NCI-H1930 (cell line): ENCODE measurements at places on chromosomes 6 and 20.

- no peak for DNase-seq
Measured at GRCh38 chr6:165819394-165819793, 156.4 kb upstream of the PDE10A start.

DNA sequence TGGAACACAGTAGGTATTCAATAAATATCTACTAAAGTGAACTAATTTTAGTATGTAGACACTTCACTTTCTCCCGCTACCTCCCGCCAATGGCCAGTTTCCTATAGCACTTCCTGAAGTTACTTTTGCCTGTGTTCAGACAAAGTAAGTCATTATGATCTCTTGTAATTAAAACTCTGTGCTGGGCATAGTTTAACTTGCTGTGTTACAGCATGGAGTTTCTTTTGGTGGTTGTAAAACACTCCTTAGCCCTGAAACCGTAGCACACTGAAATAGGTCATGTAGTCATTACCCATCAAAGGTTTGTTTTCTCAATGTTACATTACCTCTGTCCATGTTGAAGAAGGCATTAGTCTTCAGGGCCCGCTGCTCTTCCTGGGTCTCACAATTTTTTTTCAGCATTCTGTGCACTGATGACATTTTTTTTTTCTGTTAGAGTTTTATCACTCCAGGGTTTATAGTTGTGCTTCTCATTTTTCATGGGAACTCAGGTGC lies 54.0 kb upstream of the CENPW start:
- no peak for DNase-seq

DNA sequence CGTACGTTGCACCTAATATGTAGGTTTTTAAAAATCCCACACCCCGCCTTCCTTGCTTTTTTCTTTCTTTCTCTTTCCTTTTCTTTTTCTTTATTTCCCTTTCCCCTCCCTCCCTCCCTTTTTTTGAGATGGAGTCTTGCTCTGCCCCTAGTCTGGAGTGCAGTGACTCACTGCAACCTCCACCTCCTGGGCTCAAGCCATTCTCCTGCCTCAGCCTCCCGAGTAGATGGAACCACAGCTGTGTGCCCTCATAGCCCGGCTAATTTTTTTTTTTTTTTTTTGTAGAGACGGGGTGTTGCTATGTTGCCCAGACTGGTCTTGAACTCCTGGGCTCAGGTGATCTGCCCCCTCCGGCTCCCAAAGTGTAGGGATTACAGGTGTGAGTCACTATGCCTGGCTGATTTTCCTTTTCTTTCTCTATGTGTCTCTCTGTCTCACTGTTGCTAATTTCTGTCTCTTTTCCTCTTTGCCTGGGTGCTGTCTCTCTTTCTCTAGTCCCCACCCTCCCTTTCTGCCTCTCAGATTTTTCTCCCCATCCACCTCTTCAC lies 61.2 kb downstream of the SRC start:
- no peak for DNase-seq

DNA sequence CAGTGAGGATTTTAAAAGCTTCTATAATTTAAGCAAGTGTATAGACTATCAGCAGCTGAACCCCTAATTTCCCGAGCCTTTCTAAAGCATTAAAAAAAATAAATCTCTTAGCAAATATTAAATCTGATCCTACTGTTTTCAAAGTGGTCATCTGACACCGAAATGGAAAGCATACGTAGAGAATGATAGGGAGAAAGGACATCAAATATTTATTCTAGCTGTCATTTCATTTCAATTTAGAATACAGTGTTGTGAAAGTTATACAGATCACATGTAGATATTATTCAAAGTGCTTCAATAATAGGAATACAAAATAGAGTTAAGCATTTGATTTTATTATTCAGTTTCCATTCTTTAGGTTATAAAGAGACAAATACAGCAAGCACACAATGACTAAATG lies 61.9 kb upstream of the PKIB start:
- peak; percentile 40 for DNase-seq

- DNase-seq, result no peak
Measured at GRCh38 chr6:56916849-56917551, 37.9 kb upstream of the BEND6 start.

GRCh38 chr20:53176134-53176533 lies 204.0 kb downstream of the TSHZ2 start:
- peak; percentile 67 for DNase-seq

DNA sequence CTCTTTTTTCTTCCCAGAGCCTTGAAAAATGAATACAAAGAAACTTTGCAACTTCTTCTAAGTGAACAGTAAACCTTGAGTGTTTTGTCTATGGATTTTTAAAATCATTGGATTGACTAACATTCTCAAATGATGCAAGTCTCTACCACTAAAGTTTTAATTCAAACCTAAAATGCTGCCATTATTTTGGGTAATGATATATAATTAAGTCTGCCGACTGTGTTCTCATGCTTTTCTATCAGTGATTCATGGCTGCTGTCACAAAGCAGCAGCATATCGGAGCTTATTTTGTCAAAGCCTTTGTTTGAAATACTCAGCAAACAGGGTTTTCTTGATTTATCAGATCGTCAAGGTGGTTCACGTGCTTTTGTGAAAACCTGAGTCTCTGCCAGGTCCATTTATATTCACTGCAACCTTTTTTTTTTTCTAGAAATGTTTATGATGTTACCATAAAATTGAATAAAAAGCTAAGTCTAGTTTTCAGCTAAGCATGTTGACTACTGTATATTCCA lies 96.3 kb downstream of the GJA1 start:
- DNase-seq, result peak; percentile 68

- no peak for DNase-seq
Measured at GRCh38 chr20:17061715-17062114, 165.1 kb upstream of the PCSK2 start.

DNA sequence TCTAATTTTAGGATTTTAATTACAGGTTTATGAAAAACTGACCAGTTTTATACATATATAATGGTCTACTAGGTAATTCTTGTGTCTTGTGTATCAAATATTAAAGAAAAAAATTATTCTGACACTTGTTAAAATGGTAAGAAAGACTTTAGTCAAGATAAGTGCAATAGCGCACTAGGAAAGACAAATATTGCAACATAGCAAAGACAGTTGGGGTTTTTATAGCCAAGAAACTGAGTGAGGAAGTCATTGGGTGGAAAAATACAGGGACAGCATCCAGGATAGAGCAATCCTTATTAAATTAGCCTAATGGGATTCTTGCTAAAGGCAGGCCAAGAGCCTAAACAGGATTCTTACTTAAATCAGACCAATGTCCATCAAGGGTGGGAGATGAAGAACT lies 71.1 kb downstream of the ROS1 start:
- no peak for DNase-seq

GRCh38 chr6:3457710-3458602 lies 1.1 kb upstream of the SLC22A23 start:
- DNase-seq, result peak; percentile 29

DNA sequence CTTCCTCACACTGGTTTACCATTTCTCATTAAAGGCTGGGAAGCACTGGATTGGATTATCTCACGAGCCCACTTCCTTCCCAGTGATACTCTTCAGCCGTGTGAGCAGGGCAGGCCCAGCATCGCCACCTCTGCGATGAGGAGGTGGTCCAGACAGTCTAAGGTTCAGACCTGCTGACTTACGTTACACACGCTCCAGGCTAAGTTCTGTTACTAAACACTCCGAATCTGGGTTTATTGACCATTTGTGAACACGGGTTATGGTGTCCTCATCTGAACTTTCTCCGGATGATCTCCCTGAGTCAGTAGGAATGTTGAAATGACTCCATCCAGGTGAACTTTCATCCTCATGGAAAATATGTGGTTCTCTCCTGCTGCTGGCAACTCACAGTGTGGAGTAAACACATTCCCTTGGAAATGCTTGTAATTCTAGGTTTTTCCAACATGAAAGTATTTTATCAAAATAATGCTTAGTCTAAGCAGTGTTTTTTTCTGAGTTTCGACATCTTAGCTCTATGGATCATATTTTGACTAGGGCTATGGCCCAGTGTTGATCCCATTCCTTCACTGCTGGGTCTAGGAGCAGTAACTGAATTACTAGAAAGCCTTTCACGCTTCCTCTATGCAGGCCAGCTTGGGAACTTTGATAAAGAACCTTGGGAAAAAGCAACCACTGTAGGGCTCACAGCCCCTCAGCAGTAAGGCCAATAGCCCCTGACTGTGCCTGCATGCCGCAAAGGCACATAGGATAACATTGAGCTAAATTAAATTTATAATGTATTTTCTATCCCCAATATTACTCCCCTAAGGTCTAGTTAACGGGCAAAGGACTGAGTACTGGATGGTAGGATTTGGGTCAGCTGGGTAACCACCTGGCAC lies 37.7 kb upstream of the PXDC1 start:
- no peak for DNase-seq

DNA sequence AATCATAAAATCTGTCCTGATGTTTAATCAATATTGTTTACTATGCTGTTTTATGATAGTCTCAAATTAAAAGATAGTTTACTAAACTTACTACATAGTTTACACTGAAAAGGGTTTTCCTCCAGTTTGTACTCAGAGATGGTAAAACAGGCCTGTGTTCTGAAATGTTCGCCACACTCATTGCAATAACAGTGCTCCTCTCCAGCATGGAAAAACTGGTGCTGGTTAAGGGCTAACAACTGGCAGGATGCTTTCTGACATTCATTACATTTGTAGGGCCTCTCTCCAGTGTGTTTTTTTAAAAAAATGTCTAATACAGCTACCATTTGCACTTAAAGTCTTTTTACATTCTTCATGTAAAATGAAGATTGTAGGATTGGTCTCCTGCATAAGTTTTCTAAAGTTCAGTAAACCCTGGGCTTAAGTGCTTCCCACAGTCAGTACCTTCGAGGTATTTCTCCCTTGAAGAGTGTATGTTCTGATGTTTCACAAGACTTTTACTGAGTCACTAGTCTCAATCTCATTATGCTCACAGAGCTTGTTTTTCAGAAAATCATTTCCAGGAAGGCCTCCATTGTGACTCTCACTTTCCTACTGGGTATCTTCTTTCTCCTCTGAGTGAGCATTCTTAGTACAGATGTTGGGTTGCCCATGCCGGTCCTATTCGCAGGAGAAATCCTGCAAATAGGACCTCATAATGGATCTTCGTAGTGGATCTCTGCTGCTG lies 8.7 kb upstream of the ZSCAN12 start:
- DNase-seq, result no peak

GRCh38 chr6:157607317-157608109 lies 215.5 kb upstream of the SNX9 start:
- DNase-seq, result no peak

DNA sequence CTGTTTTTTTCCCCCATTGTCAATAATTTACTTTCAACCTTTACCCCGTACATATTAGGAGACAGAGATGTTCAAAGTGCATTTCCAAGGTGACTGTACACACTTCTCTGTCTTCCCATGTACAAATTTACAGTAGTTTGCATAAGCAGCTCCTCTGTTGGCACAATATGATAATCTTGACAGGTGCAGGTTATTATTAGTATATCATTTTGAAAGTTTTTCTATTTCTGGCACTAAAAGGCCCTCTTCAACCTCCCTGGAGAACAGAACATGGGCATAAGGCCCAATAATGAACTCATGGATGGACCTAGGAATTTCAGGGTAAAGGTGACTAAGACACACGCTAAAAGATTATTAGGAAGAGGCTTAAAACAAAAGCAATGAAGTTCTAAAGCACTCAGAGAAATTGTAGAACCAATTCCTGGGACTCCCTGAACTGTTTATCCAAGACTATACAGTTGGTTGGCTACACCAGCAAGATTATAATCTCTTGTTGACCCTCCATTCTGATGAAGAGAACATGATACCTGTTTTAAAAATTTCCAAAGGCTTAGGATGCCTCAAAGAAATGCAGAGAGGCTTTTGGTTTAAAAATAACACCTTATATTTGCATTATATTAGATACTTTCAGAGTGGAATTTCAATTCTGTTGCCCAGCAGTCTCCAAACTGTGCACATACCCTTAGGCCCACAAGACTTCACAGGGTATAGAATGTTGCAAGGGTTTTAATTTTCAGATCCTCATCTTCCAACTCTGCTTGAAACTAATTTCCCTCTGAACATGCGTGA lies 1.1 kb downstream of the AIG1 start:
- DNase-seq, result no peak
